EH (cell line): ENCODE measurements at places on chromosomes 1 and 21.

- no peak for DNase-seq
These were observed 291.9 kb upstream of the AJAP1 start for GRCh38 chr1:4362314-4363044.

DNA sequence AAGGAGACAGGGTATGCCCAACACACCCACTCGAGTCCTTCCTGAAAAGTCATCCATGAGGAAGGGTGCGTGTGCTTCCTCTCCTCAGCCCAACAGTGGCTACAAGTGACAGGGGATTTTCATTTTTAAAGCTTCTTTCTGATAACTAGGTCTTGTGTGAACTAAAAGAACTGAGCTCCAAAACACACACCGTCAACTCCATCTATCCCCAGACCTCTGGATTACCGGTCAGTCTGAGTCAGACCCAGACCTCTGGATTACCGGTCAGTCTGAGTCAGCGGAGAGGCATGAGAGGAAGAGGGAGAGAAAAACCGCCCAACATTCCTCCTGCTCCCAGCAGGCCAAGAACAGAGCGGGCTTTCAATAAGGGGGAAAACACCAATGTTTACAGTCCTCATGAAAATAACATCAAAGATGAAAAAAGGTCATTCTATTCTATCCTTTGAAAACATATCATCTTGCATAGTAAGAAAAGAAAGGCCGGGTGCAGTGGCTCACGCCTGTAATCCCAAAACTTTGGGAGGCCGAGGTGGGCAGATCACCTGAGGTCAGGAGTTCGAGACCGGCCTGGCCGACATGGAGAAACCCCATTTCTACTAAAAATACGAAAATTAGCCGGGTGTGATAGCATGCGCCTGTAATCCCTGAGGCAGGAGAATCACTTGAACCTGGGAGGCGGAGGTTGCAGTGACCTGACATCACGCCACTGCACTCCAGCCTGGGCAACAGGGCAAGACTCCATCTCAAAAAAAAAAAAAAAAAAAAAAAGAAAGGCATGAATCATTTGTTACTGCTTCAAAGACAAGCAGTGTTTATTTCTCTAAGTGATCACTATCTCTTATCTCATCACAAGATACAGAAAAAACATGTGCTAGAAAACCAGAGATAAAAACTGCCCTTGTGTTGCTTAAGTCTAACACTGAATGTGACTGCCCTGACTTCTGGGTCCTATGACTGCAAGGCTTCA, 3.4 kb downstream of the PTTG1IP start:
- peak; percentile 97 for DNase-seq

DNA sequence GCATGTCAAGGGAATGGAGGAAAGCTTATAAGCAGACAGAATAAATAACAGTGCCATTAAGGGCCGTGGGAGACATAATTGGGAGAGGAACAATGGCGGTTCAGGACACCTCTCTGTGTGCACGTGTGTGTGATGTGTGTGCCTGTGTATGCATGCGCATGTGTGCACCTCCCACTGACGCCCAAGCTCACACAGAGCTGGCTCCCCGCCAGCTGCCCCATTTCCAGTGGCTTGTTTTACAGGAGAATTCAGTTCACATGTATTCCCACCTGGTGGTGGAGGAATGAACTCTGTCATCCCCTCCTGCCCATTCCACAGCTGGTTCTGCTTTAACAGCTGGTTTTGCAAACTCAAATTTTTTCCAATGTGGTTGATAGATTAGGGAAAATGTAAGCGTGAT, 262.2 kb downstream of the AJAP1 start:
- no peak for DNase-seq

GRCh38 chr21:21631961-21632360, 633.8 kb downstream of the NCAM2 start:
- no peak for DNase-seq

- DNase-seq, result no peak
These were observed 29.1 kb downstream of the B3GALT2 start for GRCh38 chr1:193157360-193157759.

DNA sequence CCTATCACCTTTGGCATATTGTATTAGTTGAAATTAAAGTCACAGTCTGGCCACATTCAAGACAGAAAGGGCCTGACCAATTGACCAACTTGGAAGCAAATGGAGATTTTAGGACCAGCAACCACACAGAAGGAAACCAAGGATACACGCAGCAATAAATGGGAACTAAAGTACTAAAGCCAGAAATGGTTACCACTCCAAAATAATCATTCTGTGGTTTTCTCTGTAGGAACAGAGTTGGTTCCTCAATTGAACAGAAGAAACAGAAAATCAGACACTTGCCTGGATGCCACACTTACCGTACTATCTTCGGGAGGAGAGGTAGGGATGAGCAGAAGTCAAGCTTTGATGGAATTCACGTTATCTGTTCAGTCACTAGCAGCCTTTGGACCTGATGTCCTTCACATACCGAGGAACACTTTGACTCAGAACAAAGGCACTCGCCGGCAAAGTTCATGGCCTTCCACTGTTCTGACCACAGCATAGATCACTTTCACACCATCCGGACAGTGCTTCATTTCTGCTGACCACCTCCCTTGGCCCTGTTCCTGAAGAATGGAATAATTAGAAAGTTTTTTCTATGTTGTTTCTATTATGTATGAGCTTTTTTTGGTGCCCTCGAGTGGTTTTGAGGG, 96.9 kb downstream of the LPAR3 start:
- peak; percentile 5 for DNase-seq

- no peak for DNase-seq
These were observed 253.9 kb upstream of the TMEM51 start for GRCh38 chr1:14899686-14900085.

DNA sequence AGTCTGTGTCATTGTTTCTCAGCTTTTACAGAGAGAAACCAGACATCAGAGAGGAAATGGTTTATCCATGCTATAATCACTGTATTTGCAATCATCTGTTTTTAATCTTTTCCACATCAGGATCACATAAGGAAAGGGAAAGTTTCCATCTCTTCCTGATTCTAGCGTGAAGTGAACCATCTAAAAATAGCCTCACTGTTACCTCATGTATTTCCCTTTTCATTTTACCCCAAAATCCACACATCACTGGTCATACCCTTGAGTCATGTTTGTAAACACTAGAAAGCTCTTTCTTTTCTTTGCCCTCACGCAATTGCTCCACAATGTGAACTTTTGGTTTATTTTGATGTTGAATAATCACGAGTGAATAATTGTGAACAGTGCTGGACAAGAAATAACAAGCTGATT, 146.0 kb downstream of the PLA2G4A start:
- peak; percentile 97 for DNase-seq

- DNase-seq, result no peak
These were observed 59.3 kb upstream of the DPT start for GRCh38 chr1:168788258-168788657.

GRCh38 chr1:228164561-228165371, 838 bp upstream of the IBA57 start:
- DNase-seq, result no peak

DNA sequence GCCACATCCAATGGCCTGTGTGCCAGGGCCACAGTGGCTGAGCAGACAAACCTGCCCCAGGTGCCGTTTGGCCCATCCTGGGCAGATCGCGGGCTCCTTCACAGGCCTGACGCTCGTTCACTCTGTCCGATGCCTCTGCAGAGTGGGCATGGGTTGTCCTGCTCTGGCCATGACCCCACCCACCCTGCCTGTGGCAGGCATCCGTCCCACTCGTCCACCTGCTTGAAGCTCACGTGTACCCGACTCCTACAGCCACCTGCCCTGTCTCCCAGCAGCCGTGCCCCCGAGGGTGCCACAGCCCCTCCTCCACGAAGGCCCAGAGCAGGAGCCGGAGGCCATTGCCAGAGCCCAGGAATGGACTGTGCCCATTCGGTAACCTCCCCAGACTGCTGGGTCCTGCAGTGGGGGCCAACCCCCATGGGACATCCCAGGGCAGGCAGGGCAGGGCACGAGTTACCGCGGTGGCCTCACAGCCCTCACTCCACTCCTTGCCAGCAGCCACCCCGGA, 41.9 kb downstream of the TRIM11 start:
- DNase-seq, result no peak

GRCh38 chr1:153872331-153872730, 50.4 kb downstream of the GATAD2B start:
- no peak for DNase-seq
